ENCODE measurements at places on chromosomes 1 and 21.

GRCh38 chr1:233289676-233290075 is 5.8 kb downstream of the PCNX2 start:
- DNase-seq = no peak

DNA sequence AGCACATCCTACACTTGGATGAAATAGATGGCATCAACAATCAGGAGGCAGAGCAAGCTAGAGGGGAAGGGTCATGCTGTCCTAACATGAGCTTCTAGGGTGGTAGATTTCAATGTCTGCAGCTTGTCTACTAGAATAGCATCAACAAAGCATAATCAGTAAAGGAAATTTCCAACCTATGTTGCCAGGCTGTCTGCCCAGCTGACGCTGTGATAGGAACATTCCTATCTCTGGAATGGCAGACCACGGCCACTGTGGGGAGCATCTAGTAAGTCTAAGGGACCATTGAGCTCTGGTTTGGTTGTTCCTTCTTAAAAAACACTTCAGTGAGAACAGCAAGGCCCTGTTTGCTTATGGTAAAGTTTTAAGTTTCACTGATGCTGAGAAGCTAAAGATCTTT is 206.8 kb downstream of the PAPPA2 start:
- no peak for DNase-seq

DNA sequence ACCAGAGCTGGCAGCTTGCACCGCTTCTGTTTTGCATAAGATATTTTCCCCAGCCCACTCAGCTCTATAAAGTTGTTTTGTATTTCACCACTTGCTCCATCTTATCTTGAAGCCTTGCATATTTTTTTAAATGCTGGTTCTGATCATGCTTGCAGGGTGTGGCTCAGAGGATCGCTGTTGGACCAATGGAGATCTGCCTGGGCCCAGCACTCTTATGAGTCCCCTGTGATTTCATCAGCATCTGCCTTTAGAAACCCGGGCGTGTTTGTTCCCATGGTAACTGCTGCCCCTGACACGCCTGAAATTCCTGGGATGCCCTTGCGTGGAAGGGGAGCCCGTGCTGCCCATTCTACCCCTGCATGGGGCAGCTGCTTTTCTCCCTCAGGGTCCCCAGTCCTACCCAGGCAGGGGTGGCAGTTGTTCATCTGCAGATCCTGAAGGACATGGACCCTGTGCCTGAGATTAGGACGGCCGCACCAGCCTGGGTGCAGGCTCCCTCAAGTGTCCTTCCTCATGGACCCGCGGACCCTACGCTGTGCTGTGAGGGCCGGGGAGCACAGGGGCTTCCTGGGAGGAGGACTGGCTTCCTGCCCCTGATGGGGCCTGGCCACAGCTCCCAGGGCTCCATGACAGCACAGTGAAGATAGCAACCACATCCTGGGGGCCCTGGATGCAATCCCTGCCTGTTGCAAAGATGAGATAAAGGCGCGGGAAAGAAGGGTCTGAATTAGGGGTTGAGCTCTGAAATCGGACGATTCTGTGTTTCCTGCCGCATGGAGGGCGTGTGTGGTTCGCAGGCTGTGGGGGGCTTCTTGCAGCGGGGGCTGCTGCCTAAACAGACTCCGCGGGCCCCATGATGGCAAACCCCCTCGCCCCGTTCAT is 226.5 kb downstream of the SDCCAG8 start:
- DNase-seq = peak; percentile 52

- no peak for DNase-seq
These were observed 185.0 kb downstream of the MIS18A start for GRCh38 chr21:32093646-32094462.

GRCh38 chr1:217647791-217648190 is 16.6 kb downstream of the SPATA17 start:
- DNase-seq = no peak

GRCh38 chr1:16367258-16367967 is 371 bp downstream of the SZRD1 start:
- peak; percentile 91 for DNase-seq

- DNase-seq = no peak
These were observed 410.0 kb downstream of the TGFB2 start for GRCh38 chr1:218755128-218755527.

- peak; percentile 1 for DNase-seq
These were observed 13.9 kb downstream of the HYI start for GRCh38 chr1:43439781-43440180.

DNA sequence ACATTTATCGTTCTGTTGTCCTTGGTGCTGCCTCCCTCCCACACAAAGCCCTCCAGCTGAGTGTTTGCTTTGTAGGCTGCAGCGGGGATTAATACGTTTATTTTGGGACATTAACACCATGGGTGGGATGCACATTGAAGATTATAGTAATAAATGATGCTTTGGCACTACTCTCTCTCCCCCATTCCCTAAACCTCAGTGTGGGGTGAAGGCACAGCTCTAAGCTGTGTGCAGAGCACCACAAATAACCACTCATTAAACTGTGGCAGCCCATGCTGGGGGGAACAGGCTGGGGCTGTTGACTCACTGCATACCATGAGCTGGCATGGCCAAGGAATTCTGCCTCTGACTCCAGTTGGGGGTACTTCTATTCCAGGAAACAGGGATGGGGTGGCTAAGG is 7.7 kb downstream of the PCP4L1 start:
- DNase-seq = no peak

- DNase-seq = no peak
These were observed 45.7 kb upstream of the HOOK1 start for GRCh38 chr1:59768792-59769735.

DNA sequence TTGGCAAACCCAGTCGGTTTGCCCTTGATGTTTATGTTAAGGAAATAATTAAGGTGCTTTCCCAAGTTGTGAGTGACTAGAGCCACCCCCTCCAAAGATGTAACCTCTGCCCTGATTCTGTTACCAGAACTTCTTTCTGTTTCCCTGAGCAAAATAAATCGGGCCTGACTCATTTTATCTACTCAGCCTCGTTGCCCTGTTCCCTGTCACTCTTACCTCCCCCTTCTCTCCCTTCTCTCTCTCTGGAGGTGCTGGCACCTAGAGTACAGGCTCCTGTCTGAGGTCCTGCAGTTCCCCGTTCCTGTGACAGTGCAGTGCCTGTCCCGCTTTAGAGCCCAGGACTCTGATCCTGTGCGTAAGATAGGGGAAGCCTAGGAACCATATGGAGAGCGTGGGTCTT is 35.4 kb downstream of the CXADR start:
- DNase-seq = no peak

GRCh38 chr1:55578646-55579045 is 363.5 kb upstream of the USP24 start:
- no peak for DNase-seq

DNA sequence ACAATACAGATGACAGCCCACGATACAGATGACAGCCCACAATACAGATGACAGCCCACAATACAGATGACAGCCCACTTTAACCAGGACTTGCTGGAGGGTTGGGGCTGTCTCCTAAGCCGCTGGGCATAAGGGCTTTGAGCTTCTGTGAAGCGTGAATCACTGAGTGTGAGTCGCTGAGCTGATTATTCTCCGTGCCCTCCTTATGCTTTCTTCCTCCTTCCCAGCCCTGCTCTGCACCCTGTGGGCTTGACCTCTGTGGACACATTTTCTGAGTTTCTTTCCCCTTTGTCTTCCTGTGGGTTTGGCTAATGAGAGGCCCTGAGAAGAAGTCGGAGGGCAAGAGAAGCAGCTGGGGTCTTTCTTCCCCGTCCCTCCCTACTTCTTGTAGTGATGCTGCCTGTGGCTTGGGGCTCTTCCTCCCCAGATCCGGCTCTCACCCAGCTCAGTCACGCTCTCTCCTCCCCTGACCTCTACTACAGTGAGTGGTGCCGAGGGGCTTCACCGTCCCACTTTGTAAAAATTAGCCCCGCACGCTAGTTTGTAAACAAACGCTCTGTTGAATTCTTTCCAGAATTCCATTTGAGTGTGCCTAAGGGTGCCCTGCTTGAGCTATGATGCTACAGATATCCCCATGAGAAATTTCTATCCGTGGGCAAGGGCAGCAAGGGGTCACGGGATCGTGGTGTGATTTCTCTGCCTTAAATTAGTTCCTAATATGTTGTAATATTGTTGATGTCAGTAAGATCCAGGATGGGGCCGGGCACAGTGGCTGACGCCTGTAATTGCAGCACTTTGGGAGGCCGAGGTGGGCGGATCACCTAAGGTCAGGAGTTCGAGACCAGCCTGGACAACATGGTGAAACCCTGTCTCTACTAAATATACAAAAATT is 46.4 kb upstream of the SOD1 start:
- no peak for DNase-seq

GRCh38 chr1:195105281-195105680 is 1503.0 kb downstream of the KCNT2 start:
- no peak for DNase-seq

- no peak for DNase-seq
These were observed 44.9 kb downstream of the SYNJ1 start for GRCh38 chr21:32682696-32683474.

DNA sequence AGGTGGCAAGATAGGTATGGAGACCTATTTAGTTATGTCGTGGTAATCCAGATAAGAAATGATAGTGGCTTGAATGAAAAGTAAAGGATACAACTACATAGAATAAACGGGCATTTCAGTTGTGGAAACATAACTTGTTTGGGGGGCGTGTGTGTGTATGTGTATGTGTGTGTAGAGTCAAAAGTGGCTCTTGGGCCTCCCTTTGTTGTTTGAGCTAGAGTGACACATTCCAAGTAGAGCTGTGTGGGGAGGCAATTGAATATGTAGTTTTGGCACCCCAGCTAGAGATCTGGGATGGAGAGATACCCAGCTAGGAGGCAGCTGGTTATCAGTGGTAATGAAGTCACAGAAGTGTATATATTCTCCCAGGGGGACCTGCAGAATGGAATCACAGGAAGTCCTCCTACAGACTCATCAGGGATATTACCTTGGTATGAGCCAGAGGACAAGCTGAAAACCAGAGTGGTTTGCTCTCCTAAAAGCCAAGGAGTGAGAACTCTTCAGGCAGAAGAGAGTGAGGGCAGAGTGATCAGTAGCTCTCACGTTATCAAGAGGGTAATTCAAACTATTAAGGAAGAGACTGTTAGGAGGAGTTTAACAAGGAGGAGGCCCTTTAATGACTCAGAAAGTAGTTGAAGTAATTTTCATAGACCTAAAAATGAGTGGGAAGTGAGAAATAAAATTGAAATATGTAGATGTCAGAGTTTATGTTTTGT is 5.1 kb downstream of the CR1L start:
- DNase-seq = no peak

DNA sequence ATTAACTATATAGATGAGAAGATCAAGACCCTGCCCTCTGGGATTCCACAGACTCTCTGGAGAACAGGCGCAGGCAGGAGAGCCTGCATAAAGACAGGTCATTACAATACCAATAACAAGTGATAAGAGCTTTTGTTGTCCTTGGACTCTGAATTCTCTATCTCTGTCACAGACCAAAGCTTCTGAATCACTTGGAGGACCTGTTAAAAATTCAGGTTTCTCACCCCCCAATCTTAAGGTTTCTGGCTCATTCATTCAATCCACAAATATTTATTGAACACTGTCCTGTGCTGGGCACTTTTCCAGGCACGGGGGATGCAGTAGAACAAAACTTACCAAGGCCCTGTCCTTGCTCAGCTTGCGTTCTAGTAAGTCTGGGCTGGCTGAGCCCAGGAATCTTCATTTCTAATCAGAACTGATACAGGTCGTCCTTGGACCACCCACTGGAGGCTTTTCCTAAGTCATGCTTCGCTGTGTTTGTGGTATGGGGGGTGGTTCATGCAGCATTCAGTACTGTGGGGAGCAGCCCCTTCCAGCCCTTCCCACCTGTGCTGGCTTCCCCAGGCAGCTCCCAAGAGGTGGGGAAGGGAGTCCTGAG is 1.4 kb downstream of the EFNA4 start:
- DNase-seq = no peak

DNA sequence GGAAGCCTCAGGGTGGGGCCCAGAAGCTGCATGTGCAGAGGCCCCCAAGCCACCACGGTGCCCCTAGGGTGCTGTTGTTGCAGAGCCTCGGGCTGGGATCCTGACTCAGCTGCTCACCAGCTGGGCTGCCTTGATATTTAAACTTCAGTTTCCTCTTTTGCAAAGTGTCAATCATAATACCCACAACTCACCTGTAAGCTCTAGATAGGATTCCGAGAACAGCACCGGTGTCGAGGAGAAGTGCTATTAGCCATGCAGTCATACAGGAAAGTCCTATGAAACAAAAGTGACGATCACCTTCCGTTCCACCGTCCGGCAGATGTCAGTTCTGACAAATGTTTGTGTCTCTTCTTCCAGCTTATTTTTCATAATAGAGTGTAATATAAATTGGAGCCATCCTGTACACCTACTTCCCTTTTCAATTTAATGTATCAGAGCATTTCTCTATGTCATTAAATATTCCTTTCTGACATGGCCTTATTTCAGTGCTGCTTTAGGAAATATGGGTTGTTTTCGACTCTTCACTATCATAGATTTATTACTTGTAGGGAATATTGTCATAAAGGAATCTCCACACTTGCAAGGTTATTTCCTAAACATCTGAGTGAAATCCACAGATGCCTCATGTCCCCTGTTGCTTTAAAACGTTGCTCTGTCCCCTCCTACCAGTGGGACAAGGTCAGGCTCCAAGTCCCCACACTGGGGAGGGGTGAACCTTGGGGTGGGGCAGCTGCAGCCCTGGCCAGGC is 100.8 kb downstream of the SIK1 start:
- peak; percentile 40 for DNase-seq

- no peak for DNase-seq
These were observed 23.3 kb upstream of the PADI6 start for GRCh38 chr1:17348593-17349234.

DNA sequence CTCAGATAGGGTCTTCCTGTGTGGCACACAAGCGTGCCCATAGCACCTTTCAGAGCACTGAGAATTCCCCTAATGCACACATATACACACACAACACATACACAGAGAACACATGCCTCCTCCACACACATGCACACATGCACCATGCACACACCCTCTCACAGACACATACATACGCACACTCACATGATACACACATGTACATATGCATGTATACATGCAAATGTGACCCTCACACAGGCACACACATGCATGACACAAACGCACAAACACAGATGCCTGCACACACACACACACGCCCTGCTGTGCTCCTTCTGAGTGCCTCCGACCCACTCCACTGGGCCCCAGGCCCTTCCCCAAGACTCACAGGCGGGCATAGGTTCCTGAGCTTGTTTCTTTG is 251.0 kb downstream of the PTPRU start:
- no peak for DNase-seq

DNA sequence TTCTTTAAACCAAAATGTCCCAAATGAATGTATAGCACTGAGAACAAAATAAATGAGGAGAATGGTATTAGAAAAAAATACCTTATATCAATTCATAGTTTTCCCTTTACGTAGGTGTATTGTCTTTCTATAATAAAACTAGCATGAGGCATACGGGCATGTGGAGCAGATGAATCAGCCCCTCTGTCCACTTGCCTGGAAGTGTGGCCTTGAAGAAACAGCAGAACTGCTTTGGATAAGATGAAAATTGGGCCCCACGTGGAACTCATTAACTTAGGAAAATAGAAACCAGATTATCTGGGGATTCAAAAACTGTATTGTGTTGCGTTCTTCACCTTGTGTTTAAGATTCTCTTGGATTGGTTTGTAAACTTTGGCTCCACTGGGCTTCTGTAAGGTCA is 356.8 kb upstream of the B3GALT2 start:
- DNase-seq = no peak

- DNase-seq = no peak
These were observed 33.1 kb downstream of the STPG1 start for GRCh38 chr1:24380508-24380907.

- DNase-seq = peak; percentile 30
These were observed 45.1 kb upstream of the EPS15 start for GRCh38 chr1:51564124-51564523.
